Neural progenitor cell (in vitro differentiated cells): ENCODE measurements at places on chromosomes 3 and 15. TPM values are rescaled to one million over a fixed set of nuclear protein-coding genes. Genes with fewer than 3 reads are reported as not detected.
A peak's percentile ranks its signal among the peaks of the same experiment; 100 is the strongest.

The TATDN2 gene
- total RNA-seq: 11.7 and 14.9 TPM in 2 replicates

The IL17RC gene
- total RNA-seq: 3.1 and 6.5 TPM in 2 replicates

DNA sequence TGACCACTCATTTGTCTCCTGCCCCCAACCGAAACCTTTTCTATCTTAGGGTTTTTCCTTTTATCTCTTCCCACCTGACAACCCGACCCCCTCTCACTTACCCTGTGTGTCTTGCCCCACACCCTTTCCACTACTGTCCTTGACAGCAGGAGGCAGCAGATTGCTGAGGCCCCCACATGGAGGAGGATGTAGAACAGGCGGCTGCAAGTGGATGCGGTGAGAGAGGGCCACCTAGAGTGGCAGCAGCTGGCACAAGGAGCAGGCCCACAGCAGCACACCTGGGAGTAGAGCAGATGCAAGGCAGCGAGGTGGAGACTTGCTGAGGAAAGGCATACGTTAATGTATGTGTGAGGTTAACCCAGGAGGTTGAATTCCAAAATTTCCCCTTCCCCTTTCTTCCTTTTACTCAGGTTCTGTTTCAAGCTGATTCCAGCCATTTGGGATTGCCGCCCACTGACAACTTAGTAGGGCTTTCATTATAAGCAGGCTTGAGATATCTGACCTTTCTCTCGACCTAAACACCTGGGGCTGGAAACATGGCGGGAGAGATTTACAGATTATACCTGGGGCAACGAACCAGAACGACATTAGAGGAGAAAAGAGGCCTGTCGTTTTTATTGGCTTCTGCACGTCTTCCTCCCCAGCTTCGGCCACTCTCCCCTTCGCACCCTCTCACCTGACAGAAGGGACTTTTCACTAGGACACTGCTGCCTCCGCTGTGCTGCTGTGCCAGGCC lies 643 bp downstream of the SERINC4 start:
- peaks cover 23% of the 10 kb centered on the region for H3K4me1 ChIP-seq
- no peaks in the 10 kb centered on the region for H3K27me3 ChIP-seq
- DNase-seq: no peak
- H3K36me3 ChIP-seq: no peaks in the 10 kb centered on the region
- H3K4me3 ChIP-seq: no peak overlapping the region

DNA sequence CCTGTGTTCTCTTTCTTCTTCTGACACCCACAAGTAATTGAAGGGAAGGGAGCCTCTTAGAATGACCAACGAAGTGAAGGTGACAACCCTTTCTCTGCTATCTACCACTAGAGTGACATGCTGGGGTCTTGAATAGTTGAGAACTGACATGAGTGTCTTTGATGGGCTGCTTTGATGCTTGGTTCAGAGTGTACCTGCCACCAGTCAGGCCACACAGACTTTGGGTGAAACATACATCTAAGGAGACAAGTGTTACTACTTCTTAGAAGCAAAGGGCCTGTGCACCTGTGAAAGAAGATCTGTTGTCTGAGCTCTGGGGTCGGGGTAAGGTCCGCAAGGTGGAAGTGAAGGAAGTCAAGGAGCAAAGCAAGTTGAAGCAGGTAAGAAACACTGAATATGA lies 1040.7 kb upstream of the CFAP20DC start:
- no peak overlapping the region for H3K4me3 ChIP-seq
- H3K36me3 ChIP-seq: no peaks in the 10 kb centered on the region
- no peak overlapping the region for H3K27ac ChIP-seq
- H3K27me3 ChIP-seq: no peaks in the 10 kb centered on the region

DNA sequence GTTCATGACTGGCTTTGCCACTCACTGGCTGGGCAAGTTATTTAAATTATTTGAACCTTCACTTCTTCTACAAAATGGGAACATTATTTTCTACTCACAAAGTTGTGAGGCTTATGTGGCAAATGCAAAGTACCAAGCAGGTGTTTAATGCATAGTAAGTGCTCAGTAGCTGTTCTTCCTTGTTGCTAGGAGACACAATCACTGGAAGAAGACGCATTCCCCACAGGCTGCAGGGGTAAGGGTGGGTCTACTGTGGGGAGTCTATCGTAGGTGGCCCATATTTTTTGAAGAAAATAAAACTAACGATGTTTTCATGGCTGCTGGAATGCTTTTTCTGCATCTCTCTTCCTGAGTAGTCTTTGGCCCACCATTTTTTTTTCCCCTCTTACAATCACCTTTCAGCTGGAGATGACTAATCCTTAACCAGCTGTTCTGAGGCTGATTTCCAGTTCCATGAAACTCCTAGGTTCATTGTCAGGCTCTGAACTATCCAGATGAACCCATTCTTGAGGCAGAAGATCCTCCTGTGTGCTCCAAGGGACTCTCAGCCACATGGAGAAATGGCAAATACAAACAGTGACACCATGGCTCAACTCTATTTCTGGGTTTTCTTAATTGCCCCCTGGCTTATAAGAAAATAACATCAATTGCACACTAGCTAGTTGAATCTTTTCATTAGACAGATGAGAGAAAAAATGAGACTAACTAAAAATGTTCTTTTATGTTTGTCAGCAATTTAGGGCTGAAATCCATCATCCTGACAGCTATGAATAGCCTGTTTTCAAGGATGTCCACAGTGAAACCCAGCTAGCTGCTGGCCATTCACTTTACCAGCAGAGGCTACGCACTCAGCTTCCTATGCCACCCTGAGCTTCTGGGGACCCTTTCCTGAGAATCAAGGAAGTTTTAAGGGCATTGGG lies 108.3 kb upstream of the ETV5 start:
- DNase-seq: no peak
- H3K36me3 ChIP-seq: no peaks in the 10 kb centered on the region
- no peak overlapping the region for H3K27ac ChIP-seq
- peaks cover 8% of the 10 kb centered on the region for H3K4me1 ChIP-seq
- H3K27me3 ChIP-seq: peaks cover 13% of the 10 kb centered on the region

- no peak overlapping the region for H3K27ac ChIP-seq
- no peak for DNase-seq
- H3K27me3 ChIP-seq: no peaks in the 10 kb centered on the region
- no peaks in the 10 kb centered on the region for H3K36me3 ChIP-seq
- no peaks in the 10 kb centered on the region for H3K4me1 ChIP-seq
These were observed 148.9 kb downstream of the ITPR1 start for GRCh38 chr3:4641863-4642563.

DNA sequence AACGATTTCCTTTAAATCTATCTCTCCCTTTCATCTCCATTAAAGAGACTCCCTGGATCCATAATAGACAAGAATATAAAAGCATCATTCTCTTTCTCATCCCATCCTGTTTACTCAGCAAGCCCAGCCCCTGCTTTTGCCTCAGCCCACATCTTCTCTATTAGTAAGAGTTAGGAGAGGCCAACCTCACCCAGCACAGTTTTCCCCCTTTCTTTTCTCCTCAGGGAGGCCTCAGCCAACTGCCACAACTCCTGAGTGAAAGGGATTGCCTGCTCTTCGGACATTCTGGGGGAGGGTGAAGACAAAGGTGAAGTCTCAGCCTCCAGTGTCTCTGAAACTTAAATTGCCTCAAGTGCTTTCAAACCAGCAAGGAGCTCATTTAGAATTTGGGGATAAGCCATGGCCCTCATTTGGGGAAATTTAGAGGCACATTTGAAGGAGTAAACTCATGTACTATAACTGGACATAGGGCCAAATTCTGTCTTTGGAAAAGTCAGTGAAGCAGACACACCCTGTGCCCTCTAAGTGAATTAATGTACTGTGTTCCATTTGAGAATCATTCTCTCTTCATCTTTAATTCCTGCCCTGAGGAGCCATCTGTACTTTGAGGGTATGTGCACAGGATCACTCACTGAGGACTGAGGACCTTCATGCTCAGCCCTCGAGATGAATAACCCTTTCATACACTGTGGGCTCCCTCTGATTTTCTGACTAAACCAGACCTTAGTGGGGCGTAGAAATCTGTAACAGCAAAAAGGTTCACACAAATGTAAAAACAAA lies 82.5 kb downstream of the SOX2 start:
- H3K4me3 ChIP-seq: no peak overlapping the region
- no peaks in the 10 kb centered on the region for H3K27me3 ChIP-seq
- peak overlapping the region; percentile 90 for H3K27ac ChIP-seq
- no peaks in the 10 kb centered on the region for H3K36me3 ChIP-seq
- DNase-seq: peak; percentile 54

DNA sequence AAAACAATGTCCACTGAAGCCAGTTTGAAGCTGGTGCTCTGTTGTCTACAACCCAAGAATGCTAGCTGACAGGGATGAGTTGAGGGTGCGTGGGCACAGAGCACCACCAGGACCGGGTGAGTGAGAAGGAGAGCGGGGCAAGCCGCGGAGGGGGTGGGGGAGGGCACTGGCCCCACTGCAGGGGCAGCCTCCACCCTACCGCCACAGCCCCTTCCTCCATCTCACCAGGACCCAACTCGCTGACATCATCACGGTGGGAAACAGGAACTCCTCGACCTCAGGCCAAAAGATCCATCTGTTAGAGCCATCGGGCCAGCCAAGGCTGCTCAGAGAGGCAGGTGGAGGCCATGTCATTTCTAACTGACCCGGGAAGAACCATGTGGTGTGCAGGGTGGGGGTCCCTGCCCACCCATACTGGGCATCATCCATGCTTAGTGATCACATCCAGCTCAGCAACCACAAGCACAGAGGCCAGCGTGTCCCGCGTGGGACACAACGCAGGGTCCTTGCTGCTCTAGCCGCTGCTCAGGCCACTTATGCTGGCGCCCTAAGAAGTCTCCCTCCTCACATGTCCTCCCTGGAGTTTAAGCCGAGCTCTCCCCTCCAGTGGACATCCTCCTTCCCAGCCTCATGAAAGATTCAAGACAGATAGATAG lies 57.6 kb upstream of the GATA2 start:
- H3K4me3 ChIP-seq: no peak overlapping the region
- H3K4me1 ChIP-seq: no peaks in the 10 kb centered on the region
- DNase-seq: no peak
